ENCODE measurements at places on chromosomes 12 and 14.

- DNase-seq, result no peak
Measured at GRCh38 chr14:95606266-95606665, 71.4 kb downstream of the GLRX5 start.

DNA sequence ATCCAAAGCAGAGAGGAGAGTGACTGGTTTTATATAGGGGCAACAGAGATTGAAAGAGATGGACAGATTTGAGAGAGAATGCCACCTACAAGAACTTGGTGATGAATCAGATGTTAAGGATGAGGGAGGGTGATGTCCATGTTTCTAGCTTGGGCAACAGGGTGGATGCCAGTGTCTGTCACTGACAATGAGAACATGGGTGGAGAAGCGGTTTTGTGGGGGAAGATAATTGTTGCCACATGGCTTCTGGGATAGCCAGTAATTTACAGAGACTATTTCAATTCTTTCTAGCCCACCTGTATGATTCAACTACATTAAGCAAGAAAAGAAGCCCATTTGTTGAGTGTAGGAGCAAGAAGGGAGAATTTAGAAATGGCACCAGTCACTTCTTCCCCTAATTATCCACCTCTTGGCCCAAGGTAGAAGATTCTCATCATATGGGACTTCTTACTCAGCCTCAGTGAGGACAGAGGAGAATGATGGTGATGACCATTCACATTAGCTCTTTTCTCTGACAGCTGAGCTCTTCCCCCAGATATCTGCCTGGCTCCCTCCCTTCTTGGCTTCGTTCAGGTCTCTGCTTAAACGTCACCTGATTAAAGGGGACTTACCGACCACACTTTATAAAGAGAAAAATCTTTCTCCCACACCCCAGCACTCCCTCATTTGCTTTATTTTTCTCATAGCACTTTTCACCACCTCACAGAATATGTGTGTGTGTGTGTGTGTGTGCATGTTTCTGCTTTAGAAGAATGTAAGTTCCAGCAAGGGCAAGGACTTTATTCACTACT lies 117.8 kb downstream of the DUSP6 start:
- peak; percentile 27 for DNase-seq

DNA sequence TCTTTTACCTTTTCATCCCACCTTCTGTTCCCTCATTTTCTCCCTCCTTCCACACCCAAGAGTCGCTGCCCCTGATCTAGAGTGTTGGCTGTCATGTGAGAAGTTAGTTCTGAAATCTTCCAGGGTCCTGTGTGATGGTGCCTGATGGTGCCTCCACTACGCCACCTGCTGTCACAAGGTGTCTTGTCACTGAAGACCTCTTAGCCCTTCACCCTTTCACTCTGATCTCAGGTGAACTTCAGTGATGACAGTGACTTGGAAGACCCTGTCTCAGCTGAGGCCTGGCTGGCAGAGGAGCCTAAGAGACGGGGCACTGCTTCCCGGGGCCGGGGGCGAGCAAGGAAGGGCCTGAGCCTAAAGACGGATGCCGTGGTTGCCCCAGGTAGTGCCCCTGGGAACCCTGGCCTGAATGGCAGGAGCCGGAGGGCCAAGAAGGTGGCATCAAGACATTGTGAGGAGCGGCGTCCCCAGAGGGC lies 7.6 kb upstream of the PFDN5 start:
- DNase-seq, result peak; percentile 42

GRCh38 chr12:112344220-112344619 lies 38.0 kb downstream of the HECTD4 start:
- DNase-seq, result no peak

- DNase-seq, result no peak
Measured at GRCh38 chr14:92984082-92984788, 61.3 kb downstream of the CHGA start.

GRCh38 chr12:12673296-12673695 lies 22.7 kb downstream of the GPR19 start:
- no peak for DNase-seq

DNA sequence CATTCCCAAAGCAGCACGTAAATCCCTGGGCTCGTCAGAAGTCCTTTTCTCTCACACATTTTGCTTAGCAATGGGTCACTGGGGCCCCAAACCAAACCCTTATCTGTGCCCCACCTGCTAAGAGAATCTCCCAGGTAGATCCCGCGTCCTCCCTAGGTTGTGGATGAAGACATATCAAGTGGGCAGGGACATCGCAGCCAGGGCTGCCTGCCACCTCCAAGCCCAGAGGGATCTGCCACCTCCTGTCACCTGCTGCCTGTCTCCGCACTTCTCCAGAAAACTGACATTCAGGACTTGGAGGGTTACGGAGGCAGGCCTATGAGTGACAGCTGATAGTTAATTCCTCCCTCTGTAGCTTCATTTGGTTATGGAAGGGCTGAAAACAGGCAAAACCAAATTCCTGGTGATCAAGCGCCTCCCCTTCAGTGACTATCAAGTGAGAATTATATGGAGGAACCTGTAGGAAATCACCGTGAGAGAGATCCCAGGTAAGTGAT lies 19.5 kb downstream of the BCL11B start:
- DNase-seq, result no peak

DNA sequence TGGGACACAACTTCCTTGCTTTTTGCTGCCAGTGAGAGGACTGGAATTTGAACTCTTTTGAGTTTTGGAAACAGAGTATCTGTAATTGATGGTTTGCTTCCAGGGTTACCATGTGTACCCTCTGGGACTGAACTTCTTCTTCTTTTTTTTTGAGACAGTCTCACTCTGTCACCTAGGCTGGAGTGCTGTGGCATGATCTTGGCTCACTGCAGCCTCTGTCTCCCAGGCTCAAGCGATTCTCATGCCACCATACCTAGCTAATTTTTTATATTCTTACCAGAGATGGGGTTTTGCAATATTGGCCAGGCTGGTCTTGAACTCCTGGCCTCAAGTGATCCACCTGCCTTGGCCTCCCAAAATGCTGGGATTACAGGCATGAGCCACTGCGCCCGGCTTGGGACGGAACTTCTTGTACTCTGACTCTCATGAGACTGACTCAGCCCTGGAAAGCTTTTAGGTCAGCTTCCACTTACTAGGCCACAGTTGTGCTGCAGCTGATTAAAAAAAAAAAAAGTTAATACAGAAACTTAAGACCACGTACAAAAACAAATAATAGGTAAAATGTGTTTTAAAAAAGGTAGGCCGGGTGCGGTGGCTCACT lies 15.8 kb downstream of the SEL1L start:
- DNase-seq, result no peak

DNA sequence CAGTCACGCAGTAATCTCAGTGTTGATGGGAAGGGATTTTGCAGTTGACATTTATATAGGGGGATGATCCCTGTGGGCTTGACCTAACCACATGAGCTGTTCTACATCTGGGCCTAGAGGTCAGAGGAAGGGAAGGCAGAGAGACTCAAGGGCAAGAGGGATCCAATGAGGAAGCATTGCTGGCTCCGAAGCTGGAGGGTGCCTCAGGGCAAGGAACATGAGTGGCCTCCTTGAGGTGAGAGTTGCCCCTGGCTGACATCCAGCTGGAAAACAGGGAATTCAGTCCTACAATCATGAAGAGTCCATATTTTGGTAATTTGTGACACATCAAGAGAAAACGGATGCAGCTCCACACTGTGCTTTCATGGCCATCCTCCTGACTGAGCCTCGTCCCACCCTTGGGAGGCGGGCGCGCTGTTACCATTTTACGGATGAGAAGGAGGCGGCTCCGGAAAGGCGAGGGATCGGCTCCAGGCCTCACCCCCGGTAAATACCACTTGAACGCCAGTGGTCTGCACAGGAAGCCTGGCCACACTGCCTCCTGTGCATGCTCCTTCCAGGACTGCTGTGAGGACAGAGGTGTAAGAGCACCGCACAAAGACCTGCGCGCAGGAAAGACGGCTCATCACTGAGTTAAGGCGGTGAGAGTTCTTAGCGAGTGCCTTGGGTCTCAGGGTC lies 18.5 kb upstream of the FKBP4 start:
- no peak for DNase-seq

DNA sequence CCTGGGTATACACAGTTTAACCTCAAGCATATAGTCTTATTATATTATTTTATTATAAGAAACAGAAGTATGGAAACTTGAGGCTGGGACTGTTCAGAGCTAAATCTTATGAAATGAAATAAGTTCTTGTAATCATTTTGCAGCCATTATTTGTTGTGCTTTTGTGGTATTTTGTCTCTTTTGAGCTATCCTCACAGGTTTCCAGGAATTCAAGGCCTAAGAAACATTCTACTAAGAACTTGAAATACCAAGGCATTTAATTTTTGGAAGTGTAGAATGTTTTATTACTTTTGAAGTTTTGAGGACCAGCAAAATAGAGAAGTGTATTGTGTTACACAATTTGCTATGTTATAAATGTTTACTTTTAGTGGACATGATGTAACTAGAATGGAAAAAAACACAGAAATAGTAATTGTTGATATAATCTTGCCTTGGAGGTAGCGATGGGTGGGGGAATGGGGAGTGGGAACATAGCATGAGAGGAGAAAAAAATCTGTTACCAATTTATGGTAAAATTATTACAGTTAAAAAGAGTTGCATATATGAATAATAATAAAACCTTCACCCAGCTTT lies 81.7 kb downstream of the CRADD start:
- DNase-seq, result no peak

GRCh38 chr14:92185559-92185958 lies 63.8 kb downstream of the CPSF2 start:
- DNase-seq, result peak; percentile 36

GRCh38 chr12:29228474-29229157 lies 79.5 kb downstream of the FAR2 start:
- no peak for DNase-seq

GRCh38 chr14:100392356-100392755 lies 69.2 kb downstream of the SLC25A47 start:
- DNase-seq, result no peak

- DNase-seq, result no peak
Measured at GRCh38 chr12:48688836-48689235, 6.8 kb upstream of the KANSL2 start.

- no peak for DNase-seq
Measured at GRCh38 chr14:103280278-103280928, 53.6 kb upstream of the EIF5 start.

DNA sequence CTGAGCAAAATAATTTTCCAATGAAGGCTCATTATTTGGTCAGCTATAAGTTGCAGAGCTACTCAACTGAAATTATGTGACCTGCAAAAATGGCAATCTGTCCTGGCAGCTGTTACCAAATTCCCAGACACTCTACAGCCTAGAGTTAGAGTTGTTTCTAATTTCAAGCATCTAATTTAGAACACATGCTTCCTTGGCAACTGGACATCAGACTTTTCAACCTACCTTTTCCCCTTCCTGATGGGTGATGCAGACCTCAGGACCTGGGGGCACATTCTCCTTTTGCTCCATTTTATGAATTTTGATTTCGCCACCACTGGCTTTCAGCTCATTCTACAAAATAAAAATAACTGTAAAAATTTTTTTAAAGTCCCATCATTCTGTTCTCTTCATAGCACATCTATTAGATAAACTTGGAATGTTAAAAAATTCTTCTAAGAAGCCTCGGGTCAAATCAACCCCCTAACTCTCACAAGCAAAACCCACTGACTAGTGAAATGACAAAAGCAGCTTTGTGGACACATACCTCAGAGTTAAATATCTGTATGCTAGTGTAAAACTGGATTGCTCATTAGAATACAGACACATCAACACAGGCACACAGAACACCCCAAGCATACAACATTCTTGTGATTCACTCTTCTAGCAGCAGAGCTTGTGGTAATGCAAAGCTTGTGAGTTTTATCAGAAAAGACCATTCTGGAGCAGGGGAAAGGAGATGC lies 33.5 kb upstream of the CERS5 start:
- DNase-seq, result no peak

GRCh38 chr14:79706382-79706781 lies 504.9 kb downstream of the DIO2 start:
- DNase-seq, result no peak

DNA sequence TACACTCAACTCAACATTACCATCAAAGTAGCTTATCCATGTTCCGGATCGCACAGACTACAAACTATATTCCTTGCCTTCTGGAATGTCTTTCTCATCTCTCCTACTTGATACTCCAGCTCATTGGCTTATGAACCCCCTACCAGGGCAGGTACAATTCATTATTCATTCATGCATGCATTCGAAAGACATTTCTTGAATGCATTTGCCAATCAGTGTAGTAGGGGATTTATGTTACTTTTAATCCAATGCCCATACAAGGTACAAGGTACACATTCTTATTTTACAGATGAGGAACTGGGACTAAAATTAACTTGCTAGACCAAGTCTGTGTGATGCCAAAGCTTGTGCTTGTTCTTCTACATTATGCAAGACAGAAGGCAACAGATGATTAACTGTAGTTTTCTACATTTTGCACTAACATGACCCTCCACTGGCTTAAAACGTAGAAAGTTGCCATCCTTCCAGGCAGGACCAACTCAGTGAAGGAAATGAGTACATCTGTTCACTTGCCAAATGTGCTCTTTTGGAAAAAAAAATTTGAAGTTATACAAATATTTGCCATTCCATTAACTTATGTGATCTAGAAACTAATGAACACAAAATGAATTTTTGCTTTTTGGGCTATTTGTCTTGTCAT lies 53.8 kb upstream of the KCNJ8 start:
- DNase-seq, result no peak

DNA sequence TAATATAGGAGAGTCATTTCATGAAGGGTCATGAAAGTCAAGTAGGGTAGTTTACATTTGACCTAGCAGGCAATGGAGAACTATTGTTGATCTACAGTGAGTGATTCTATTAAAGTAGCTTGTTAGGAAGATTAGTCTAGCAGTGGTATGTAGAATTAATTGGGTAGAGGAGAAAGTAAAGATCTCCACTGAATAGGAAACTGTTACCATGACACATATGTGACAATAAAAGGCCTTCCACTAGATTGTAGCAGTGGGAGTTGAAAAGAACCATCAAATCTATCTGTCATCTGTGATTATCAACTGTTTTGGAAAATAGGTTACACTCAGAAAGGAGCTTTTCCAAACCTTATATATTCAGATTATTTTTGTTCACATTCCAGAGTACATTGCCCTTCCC lies 92.3 kb downstream of the SOX5 start:
- no peak for DNase-seq

GRCh38 chr14:32306549-32306948 lies 22.5 kb upstream of the AKAP6 start:
- DNase-seq, result no peak

GRCh38 chr12:107079172-107080011 lies 14.0 kb downstream of the CRY1 start:
- no peak for DNase-seq

- DNase-seq, result peak; percentile 60
Measured at GRCh38 chr12:52156757-52157565, 34.9 kb downstream of the KRT80 start.

GRCh38 chr14:102320033-102320660 lies 601 bp downstream of the ZNF839 start:
- DNase-seq, result peak; percentile 29
